NCI-H2081 treated with DMSO at 0.1 percent for 48 hours (cell line): ENCODE measurements at places on chromosomes 7 and 10.

- DNase-seq = no peak
Observed at GRCh38 chr10:30602747-30603146, 26.8 kb downstream of the LYZL2 start.

- no peak for DNase-seq
Observed at GRCh38 chr10:5574642-5575131, 49.9 kb downstream of the CALML3 start.

GRCh38 chr10:61346796-61347413 lies 106.3 kb downstream of the TMEM26 start:
- no peak for DNase-seq

- DNase-seq = no peak
Observed at GRCh38 chr7:50956522-50957155, 173.9 kb upstream of the GRB10 start.

- DNase-seq = no peak
Observed at GRCh38 chr7:137142376-137142775, 201.2 kb downstream of the PTN start.

GRCh38 chr10:93718937-93719725 lies 16.7 kb upstream of the FRA10AC1 start:
- DNase-seq = no peak

- DNase-seq = no peak
Observed at GRCh38 chr10:130561681-130562080, 425.5 kb downstream of the GLRX3 start.

GRCh38 chr7:157255201-157255606 lies 81.6 kb upstream of the DNAJB6 start:
- no peak for DNase-seq

DNA sequence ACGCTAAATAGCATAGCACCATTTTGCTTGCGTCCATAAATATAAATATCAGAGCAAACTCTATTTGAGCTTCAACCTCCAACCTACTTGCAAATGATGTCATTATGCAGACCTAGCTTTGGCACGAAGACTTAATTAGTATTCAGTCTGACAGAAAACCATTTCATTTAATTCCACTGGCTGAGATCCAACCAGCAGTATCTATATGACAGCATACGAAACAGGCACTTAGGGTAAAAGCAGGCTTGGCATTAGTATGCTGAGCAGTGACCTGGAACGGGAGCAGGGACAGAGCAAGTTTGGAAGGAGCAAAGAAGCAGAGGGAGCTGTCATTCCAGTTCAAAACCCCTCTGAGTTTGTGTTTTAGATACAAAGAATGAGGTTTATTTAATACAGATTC lies 312.5 kb upstream of the CHRM2 start:
- peak; percentile 97 for DNase-seq

DNA sequence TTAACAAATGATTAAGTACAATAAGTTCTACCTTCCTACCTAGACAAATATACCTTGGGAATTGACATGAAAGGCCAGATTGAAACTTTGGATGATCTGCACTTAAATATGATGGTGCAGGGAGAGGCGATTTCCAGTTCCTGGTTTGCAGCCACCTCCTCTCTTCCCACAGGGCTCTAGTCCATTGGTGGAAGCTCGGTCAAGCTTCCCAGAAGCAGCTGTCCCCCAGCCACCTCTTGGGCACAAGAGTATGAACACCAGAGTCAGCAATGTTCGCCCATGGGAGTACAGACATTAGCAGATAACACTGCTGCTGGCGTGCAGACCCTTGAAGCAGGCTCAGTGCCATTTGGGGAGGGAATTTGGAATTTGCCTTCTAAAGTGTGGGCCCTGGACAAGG lies 1.5 kb upstream of the CPVL start:
- DNase-seq = no peak

- no peak for DNase-seq
Observed at GRCh38 chr7:144817001-144817400, 18.9 kb downstream of the TPK1 start.

GRCh38 chr7:77439572-77439971 lies 23.4 kb upstream of the GSAP start:
- no peak for DNase-seq

DNA sequence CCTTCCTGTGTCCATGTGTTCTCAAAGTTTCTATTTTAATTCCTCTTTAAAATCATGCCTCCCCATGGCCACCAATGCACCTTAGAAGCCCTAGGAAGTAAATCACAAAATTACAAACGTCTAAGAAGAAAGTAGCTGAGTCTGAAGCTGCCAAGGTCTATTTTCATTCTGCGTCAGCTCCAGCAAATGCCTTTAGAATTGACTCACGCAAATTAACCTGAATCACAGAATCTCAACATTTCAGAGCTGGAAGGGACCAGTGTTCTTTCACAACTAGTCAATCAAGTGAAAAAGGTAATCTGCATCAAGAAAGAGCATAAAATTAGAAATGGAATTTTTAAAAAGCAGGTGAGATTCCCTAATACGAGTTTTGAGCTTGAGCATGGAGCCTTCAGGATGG lies 1017.6 kb downstream of the SORCS3 start:
- no peak for DNase-seq

DNA sequence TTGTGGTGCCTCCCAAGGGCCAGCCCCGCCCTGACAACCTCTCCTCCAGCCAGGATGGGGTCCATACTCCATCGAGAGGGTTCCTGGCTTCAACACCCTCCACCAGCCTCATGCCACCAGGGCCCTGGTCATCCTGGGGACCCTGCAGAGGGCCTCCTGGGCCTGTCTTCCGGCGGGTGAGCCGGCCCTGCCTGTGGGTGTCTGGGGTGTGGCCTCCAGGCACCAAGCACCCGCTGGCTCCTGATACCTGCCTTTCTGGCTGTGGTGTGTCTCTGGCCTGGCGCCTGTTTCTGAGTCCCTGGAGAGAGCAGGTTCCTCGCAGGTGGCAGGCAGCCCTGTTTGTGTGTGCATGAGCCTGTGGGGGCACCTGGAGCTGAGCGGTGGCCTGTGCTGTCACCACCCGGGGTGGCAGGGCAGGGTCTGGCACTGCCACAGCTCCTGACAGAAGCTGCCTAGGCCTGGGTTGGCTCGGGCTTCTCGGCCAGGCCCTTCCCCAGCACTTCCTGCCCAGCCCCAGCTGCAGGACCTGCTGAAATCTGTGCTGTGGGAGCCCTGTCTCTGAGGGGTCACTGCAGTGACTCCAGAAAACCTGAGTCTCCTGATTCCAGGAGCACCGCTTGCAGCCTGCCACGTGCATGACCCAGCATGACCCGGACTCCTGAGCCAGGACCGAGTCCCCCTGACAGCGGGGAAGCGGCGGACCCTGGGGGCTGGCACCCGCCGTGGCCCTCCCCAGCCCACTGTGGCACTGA lies 18.4 kb downstream of the ADAM8 start:
- no peak for DNase-seq

GRCh38 chr7:112213735-112214134 lies 7.2 kb downstream of the ZNF277 start:
- DNase-seq = no peak

- DNase-seq = no peak
Observed at GRCh38 chr10:11147722-11148121, 130.1 kb downstream of the CELF2 start.

- no peak for DNase-seq
Observed at GRCh38 chr7:14851610-14852009, 50.9 kb downstream of the DGKB start.

GRCh38 chr10:86298501-86299001 lies 68.0 kb downstream of the GRID1 start:
- DNase-seq = no peak

DNA sequence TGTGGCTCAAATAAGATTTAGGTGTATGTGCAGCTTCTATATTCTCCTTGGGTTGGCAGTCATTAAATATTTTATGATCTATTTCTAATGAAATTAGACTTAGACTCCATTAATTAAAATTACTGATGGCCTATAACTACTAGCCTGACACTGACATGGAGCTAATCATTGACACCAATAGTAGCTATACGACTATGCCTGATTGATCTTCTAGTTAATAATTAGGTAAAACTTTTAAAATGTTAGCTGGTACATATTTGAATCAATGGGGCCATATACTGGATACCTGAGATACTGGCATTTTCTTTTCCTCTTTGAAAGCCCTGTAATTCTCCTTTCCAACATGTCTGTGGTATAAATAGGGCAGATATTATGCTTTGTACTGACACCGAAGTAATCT lies 14.4 kb downstream of the WEE2 start:
- no peak for DNase-seq

DNA sequence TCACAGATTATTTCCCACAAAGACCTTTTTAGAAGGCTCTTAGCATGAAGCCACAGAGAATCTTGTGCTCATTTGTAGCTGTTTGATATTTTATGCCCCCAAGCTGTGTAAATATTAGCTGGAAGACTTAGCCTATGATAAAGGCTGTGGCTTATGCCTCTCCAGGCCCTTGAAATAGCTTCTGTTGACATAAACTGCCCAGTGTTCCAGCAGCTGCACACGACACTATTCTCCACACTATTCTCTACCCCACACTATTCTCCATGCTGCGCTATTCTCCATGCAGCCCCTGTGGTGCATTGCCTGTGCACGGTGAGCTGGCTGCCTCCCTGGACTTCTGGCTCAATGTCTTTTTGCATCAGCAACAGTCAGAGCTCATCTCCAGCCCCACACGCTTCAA lies 13.1 kb downstream of the DDC start:
- peak; percentile 98 for DNase-seq

DNA sequence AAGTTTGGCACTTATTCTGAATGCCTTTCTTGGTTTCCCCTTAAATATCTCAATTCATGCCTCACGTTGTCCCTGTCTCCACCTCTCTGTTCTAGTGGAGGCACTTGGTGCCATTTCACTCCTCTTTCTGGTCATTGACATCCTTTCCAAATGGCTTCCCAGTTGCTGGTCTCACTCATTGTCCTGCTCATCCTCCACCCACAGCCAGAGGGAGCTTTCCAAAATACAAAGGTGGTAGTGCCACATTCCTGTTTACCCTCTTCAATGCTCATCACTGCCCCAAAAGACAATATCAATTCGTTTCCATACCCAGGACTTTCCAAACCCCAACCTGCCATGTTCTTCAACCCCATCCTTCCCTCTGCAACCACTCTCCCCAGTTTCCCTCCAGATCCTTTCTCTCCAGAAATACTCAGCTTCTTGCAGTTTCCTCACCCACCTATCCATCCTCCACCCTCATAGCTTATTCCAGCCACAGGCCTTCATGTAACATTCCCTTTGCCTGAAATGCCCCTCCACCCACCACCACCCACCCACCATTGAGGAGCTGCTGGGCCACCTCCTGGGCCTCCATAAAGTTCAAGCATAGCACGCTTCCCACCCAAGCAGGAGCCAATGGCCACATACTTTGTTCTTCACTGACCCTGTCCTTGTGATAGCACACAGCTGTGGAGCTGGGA lies 63.1 kb upstream of the ADRB1 start:
- no peak for DNase-seq

DNA sequence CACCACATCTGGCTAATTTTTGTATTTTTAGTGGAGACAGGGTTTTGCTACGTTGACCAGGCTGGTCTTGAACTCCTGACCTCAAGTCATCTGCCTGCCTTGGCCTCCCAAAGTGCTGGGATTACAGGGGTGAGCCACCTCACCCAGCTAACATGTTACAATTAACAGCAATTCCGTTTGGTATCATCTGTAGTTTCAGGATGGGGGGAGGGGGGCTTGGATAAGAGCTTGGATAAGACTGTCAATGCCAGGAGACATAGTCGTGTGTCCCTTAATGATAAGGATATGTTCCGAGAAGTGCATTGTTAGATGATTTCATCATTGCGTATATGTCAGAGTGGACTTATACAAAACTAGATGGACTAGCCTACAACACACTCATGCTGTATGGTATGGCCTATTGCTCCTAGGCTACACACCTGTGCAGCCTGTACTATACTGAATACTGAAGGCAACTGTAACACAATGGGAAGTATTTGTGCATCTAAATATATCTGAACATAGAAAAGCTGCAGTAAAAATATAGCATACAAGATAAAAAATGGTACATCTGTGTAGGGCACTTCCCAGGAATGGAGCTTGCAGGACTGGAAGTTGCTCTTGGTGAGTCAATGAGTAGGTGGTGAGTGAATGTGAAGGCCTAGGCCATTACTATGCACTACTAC lies 103.9 kb upstream of the TNS3 start:
- no peak for DNase-seq

DNA sequence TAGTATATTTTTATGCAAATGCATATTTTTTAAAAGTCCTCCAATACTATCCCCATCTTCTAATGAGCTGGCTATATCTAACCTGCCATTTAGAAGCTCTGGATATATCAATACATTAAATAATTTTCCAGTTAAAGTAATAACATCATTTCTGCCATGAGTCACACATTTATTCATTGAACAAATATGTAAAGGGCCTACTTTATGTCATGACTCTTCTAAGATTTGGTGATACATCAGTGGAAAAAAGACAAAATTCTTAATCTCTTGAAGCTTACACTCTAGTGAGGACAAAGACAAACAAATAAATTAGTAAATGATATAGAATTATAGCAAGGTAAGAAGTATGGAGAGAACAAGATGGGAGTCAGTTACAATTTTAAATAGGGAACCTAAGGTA lies 716.8 kb upstream of the LRRTM3 start:
- DNase-seq = no peak

DNA sequence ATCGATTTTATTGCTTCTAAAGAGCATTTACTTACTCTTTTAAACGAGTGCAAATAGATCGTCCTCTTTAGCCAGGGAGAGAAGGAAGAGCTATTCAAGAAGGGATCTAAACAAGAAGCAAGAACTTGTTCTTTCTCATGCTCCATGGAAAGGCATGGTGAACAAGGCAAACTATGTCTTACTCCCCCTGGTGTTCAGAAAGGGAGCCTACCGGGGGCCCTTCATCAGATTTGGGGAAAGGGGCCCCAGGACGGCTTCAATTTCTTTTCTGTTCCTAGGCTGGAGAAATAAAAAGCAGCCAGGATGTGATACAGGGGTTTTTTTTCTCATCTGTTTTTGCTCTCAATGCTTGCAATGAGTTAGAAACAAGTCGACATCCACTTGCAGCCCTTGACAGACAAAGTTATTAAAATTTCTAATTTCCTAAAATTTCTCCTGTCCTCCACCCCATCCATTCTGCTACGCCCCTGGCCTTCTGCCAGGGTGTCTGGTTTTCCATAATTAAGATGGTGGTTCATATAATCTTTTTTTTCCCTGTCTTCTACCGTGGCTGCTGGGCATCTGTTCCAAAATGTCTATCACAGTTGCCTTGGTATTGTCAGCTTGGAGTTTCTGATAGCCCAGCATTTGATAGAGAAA lies 214.4 kb downstream of the CREB5 start:
- DNase-seq = peak; percentile 36

- peak; percentile 8 for DNase-seq
Observed at GRCh38 chr7:85890244-85890811, 703.5 kb upstream of the SEMA3D start.

DNA sequence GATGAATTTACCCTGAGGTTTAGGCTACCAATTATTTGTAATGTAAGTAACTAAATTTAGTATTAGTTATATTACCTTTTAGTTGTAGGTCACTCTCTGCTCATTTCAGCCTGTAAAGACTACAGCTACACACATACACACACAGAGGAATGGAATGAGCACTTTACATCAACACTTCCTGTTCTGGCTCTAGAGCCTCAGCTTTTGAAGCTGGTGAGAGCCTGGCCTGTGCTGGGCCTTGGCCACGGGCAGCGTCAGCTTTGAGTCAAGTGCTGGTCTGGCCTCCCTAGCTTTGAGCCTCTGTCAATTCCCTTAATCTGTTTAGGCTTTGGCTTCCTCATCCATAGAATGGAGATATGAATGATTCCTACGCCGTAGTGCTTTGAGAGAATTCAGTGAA lies 141.7 kb downstream of the EGFR start:
- no peak for DNase-seq

GRCh38 chr10:99681553-99681952 lies 22.2 kb downstream of the ENTPD7 start:
- DNase-seq = no peak
